Cortex of kidney (tissue), 1 donor: ENCODE measurements at places on chromosomes 7 and 10.

DNA sequence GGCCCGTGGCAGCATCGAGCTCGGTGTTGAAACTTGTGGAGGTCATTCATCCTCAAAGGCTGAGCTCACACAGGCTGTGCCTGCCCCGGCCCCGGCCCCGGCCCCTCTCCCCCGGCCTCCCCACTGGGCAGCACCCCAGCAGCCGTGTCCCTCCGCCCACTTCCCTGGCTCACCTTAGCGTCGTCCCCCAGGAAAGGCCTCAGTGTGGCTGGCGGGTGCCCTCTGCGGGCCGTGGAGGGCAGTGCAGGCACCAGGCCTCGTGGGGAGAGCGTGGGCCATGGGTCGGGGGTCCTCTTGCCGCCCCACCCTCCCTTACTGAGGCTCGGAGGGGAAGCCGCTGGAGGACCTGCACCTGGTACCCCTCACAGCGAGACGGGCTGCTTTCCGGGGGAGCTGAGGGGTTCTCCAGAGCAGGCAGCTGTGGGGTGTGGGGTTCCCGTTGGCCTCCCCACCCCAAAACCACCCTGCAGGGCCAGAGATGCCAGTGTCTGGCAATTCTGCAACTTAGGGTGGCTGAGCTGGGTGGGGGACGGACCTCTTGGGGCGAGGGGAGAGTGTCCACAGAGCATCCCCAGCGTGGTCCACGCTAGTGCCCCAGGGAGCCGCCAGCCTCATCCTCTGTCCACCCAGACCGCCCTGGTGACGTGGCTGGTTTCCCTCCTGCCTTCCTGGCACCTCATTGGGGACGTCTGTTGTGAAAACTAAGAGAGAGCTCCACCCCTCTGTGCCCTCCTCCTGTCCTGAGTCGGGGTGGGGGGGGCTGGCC lies 44.2 kb upstream of the DPYSL4 start:
- no peak for DNase-seq

GRCh38 chr10:78225594-78225993 lies 191.9 kb downstream of the RPS24 start:
- no peak for DNase-seq

- no peak for DNase-seq
These were observed 46.9 kb downstream of the EGFR start for GRCh38 chr7:55065511-55066229.

DNA sequence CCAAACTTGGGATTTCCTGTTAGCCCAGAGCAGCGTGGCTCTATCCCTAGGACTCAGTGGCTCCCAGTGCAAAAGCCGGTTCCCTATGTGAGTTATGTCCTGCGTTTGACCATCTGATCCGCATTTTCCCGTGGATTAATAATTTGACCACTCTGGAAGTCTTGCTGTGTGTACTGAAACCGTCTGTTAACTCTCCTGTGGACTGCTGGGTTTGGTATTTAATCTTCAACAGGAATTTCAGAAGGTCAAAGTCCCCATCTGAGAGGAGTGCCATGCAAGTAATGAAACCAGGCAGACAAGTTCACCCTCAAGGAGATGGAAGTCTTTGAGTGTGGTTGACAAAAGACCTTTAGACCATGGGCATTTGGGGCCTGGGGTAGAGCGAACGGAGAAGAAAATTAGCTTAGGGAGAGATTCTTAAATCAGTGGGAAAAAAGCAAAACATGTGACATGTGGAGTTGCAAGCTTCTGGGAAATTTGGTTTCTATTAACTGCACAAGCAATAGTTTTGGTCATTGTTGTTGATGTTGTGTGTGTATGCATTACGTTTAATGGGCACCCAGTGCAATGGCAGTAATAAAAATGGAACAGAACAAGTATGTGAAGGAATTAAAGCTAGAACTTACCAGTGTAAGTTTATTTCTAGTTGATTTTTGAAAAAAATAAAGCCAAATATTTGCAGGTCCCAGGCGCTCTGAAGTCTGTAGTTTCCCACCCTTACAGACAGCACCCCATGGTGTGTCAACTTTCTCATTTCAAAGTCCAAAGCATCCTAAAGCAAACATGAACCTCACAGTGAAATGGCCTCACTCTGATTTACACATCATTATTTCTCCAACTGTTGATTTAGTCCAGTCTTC lies 38.2 kb downstream of the LYZL1 start:
- DNase-seq = no peak

DNA sequence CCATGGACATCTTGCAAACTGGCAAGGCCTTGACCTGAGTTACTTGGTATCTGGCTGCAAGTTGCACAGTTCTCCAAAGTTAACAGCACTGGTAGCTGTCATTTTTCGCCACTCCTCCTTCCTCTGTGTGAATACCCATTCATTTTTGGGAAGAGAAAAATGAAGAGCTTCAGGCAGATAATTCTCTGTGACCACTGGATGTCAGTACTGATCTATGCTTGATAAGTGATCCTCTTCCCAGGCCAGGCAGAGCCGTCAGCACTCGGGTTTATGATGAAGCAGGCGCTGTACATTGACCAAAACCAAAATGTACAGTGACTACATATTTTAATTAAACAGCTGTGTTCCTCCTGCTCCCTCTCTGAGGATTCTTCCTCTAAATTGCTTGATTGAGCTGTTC lies 55.9 kb upstream of the PDZD8 start:
- DNase-seq = no peak

DNA sequence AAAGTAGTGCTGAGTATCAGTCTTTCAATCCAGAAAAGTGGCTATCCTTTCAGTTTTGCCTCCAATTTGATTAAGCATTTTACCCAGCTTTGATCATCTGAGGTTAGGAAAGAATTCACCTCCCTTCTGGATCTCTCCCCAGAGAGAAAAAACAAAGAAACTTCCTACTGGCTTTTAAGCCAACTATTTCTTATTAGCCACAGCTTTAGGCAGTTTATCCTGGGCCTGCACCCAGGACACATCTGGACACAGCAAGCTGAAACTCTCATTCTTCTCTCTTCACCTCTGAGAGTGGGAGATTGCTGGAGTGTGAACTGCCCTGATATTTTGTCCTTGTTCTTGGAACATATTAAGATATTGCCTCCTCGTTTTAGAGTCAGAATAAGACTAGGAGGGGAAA lies 43.5 kb upstream of the LSM8 start:
- DNase-seq = no peak

DNA sequence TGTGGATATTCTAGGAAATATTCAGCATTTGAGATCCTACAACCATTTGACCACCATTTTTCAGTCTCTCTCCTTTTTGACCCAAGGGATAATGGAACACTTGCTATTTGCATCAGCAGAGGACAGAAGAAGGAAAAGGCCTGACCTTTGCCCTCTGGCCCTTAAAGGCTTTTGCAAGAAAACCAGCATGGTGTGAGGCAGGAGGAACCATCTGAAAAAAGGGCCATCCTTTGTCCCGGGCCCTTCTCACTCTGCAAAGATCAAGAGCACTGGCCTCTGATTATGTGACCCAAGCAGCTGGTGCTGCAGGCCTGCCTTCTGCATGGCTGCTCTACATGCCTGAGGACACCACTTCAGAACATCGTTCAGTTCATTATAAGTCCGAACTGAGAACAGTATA lies 133.3 kb upstream of the STK17A start:
- no peak for DNase-seq

DNA sequence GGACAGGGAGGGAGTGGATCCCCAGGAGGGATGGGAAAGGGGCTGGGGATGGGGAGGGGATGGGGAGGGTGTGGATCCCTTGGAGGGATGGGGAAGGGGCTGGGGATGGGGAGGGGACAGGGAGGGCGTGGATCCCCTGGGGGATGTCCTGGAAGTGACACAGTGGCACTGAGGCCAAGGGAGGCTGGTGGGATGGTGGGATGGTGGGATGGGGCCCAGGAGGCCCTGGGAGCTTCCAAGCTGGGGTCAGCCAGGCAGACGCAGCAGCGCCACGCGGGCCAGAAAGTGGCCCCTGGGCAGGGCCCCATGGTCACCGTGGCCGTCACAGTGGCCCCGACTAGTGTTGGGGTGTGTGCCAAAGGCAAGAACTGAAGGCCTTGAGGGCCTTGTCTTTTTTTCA lies 67.8 kb downstream of the INPP5A start:
- DNase-seq = no peak

DNA sequence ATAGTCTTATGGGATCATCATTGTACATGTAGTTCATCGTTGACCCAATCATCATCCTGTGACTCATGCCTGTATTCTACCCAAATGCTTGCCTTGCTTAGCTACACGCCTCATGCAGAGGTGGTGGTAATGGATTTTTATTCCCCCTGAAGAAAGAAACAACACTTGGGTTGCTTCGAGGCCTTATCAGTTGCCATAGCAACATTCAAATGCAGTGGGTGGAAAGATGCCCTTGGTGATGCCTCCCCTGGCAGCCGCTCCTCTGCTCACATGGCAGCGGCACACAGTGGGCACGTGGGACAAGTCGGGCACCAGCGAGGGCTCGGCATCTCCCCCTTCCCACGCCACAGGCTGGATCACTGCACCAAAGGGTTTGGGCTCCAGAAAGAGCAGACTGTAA lies 54.0 kb upstream of the NMT2 start:
- DNase-seq = no peak

GRCh38 chr7:113142385-113143119 lies 24.2 kb upstream of the SMIM30 start:
- DNase-seq = no peak

GRCh38 chr7:135392701-135393100 lies 117.2 kb downstream of the CNOT4 start:
- DNase-seq = no peak

DNA sequence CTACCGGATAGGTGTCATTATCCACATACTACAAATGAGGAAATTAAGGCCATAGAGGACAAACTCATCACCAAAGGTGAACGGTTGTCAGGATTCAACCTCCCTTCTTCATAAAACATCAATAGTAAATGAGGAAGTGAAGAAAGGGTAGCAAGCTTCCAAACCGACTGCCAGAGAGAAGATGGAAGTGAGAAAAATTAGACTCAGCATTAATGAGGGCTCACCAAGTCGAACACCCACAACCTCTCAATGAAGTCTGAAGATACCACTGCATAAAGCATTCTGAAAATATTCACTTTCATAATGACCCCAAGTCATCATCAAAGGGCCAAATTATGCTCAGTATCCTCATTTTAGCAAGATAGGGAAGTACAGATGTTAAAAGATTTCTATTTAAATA lies 29.6 kb downstream of the ABCB4 start:
- DNase-seq = no peak

- no peak for DNase-seq
These were observed 309.0 kb downstream of the GPAM start for GRCh38 chr10:111874576-111874975.

DNA sequence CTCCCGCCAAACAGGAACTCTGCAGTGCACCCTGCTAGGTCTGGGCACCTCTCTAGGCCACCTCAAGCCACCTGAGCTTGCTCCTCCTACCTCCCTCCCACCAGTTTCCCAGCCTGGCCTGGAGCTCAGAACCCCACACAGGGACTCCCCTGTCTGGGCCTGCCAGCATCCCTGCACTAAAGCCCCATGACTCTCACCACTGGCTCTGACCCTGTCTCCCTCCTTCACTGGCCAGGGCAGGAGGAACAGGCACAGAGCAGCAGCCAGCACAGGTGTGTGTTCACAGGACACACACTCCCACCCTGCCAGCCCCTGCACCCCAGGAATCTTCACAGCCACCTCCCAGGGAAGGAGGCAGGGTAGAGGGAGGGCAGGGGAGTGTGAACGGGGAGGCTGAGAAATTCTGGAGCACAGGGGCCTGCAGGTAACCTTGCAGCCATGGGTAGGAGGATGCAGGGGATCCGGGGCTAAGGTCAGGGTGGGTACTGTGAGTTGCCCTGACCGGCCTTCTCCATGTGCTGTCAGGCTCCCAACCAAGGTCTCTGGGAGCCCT lies 13.9 kb upstream of the ANTXRL start:
- DNase-seq = no peak

DNA sequence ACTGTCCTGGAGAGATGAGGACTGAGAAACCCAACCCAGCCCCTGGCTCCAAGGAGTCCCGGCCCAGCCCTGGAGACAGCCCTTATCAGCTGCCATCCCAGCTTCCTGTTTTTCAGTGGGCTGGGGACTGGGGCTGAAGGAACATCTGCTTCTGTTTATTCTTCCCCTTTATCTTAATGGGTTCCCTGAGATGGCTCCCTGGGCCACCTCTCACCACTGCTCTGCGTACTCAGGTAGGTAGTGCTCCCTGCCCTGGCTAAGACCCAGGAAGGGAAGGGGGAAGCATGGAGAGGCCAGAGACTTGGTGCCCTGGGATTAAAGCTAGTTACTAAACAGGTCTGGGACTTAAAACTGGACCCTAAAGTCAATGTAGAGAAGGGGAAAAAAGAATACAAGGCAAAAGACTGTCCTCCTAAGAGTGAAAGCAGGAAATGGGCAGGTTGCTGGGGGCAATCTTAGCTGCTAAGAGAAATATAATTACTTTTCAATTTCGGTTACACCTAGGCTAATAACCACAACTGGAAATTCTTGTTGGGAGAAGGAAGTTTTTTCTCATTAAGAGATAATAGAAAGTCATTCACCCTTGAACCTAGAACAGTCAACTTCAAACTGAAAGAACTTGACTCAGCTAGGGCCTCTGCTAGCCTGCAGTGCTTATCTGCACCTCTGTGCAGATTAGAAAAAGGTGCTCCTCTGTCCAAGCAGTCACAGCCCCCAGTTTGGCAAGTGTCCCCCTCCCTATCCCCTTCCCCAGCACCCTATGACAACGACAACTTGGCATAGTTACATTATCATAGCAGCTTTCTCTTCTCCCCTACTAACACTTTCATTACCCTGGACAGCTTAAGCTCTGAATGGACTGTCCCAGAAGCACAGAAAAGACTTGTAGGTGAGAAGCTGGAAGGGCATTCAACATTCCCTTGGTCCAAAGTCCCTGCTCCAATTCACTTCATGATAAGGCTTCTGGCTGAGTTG lies 65.6 kb upstream of the KDM7A start:
- DNase-seq = no peak

- DNase-seq = no peak
These were observed 1.2 kb downstream of the PALD1 start for GRCh38 chr10:70479626-70480238.

GRCh38 chr7:123440101-123440548 lies 94.3 kb downstream of the IQUB start:
- DNase-seq = no peak

GRCh38 chr10:31490858-31491504 lies 172.0 kb downstream of the ZEB1 start:
- DNase-seq = no peak

DNA sequence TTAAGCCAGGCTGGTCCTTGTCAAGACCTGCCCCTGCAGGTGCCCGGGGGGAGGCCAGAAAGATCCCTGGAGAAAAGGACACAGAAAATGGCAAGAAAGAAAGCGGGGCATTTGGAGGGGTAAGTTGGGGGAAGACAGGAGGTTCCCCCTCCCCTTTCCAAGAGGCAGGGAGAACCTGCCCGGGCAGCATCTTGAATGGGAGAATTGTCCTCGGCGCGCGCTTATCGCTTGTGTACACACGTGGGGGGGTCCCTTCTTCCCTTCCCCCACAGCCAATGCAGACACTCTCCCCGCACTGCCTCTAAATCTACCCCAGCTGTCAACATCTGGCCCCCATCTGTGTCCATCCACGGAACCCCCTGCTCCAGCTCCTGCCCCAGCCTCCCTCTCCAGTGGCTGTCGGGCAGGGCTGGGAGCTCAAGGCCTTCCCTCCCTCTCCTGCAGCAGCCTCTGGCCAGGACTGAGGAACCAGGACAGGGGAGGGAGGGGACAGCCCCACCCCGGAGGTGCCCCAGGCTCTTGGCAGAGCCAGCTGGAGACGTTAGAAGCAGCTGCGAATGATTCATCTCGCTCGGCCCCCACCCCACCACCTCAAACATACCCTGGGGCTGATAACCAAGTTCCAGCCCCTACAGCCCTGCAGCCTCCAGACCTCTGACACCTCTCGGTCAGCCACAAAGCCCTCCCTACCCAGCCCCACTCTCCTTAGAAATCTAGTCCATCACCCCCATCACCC lies 25.3 kb downstream of the EPHB4 start:
- DNase-seq = no peak
